ENCODE measurements at places on chromosomes 6 and 20.

- DNase-seq = no peak
Observed at GRCh38 chr6:139313784-139314545, 22.2 kb upstream of the TXLNB start.

GRCh38 chr20:32252189-32252588 lies 25.3 kb upstream of the KIF3B start:
- DNase-seq = no peak

DNA sequence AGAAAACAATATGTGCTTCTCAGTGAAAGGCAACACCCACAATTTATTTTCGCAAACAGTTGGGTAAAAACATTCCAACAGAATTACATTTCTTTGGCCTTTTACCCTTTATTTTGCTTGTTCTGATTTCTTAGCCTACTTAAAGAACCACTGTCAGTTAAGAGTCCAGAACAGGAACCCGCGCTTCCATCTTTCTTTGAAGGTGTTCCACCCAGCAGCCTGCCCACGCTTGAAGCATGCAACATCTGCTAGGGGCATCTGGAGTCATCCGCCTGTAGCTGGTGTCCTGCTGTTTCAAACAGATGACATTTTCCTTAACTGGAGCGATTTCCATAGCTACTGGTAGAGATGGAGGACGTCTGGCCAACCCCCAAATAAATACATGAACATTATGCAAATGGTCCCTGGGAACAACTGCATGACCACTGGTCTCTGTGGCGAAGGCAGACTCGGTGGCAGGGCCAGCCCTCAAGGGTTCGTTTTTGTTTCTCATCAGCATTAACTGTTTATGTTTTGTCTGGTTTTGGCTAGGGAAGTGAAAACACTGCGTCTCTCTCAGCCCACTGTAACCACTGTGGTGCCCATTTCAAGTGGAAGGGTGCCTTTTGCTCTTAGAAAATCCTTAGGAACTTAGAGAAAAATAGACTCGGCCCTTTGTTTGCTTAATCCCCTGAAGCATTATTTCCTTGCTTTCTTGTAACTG lies 51.6 kb downstream of the LAMA4 start:
- no peak for DNase-seq

DNA sequence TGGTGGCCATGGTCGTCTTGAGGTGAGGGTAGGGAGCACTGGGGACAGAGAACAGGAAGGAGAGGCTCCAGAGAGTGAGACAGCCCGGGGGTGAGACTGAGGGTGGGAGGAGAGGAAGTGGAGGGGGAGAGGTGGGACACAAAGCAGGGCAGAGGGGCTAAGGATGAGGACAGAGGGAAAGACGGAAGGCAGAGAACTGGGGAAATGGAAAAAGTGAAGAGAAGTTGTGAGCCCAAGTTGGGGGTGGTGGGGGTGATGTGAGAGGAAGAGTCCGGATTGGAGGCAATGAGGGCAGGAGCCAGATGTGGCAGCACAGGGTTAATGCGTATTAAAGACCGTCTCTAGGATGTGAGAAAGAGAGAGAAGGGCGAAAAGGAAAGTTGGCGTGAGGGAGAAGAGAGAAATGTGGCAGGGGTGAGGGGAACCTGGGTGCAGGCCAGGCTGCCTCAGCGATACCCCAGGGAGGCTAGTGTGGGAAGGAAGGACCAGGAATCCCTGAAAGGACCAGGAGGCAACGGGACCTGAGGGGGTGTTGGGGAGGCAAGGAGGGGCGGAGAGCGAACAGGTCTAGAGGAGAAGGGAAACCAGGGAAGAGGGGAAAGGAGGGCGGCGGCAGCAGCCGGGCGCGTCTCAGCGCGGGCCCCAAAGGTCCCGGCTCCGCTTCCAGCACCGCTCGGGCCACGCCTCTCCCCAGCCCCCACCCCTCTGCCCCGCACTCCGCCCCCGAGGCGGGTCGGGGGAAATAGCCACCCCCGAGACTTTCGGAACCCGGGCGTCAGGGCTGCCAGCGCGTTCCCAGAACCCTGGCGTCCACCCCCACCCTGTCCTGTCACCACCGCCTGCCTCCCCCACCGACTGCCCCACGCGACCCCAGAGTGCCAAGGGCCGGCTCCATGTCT lies at the start of gene PPP1R18:
PPP1R18 (minus strand) TSS at position 637 of the 899 bp plus-strand sequence; CDS start at position 10, 627 bp downstream.
- peak; percentile 72 for DNase-seq

- DNase-seq = no peak
Observed at GRCh38 chr6:108163267-108163643, 2.6 kb upstream of the NR2E1 start.

DNA sequence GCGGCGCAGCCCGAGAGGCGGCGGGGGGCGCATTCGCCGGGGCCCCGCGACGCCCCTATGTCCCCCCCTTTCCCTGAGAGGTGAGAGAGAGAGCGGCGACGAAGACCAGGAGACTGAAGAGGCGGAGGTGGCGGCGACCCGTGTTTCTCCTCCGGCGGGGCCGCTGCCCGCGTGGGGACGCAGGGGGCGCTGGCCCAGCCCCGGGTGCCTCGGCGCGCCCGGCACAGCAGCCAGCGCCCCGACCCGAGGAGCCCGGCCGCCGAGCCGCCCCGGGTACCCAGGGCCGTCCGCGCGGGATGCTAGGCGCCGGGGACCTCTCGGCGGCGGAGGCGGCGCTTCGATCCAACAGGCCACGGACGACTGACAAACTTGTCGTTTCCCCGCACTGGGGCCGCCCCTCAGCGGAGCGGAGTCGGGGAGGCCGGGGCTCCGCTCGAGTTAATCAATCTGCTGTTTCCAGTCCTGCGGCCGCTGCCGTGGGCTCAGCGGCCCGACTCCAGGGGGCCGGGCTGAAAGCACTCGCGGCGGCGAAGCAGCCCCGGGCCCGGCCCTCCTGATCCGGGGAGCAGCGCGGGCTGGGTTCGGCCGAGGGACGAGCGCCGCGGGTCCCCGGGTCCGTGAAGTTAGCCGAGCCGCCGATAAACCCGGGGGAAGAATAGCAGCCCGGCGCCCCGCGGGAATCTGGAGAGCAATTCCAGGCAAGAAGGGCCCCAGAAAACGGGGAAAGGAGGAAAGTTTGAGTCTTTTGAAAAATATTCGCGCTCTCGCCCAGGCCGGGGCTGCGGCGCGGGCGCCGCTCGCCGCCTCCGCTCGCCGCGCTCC lies 631 bp downstream of the MDGA1 start:
- no peak for DNase-seq

- DNase-seq = peak; percentile 87
Observed at GRCh38 chr6:111997078-111997852, 56.6 kb upstream of the CCN6 start.

GRCh38 chr6:33770124-33770832 lies 18.7 kb downstream of the LEMD2 start:
- no peak for DNase-seq

DNA sequence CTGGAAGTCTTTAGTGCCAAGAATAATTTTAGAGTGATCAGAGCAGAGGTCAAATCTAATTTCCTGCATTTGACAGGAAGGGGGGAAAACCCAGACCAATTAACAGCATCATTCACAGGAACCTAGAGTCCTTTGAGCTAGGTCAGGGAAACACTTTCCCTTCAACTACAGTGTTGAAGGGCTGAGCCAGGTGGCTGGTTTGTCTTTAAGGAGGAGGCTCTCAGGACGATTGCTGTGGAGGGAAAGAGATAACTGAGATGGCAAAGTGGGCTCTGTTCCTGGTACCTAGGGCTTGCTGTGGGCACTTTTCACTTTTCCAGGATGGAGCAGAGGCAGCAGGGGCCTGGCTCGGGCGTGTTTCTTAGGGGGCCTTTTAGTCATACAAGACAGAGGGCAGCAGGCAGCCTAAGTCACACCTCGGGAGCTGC lies 111.9 kb downstream of the SCML4 start:
- no peak for DNase-seq
